ENCODE measurements at places on chromosomes 2 and 18.

- DNase-seq, result no peak
Measured at GRCh38 chr2:166661391-166661790, 167.3 kb upstream of the SCN7A start.

DNA sequence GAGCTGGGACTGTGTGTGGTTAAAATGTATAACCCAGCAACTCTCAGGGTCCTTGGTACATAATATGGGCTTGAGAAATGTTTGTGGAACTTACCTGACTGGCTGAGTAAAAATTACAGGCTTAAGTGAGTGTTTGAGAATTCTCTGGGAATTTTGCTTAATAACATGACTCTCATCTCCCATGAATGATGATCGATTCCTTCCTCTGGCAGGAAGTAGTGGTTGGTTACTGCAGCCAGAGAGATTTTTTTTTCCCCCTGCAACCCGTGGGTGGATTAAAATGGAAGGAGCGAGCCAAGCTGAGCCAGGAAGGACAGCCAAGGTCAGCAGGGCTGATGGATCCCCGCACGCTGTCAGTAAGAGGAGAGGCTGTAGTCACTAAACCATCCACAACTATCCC lies 40.6 kb upstream of the RFX8 start:
- no peak for DNase-seq

GRCh38 chr2:47072728-47073191 lies 82.3 kb downstream of the STPG4 start:
- no peak for DNase-seq

GRCh38 chr18:57441071-57441794 lies 6.1 kb downstream of the ONECUT2 start:
- no peak for DNase-seq

- no peak for DNase-seq
Measured at GRCh38 chr2:16010951-16011620, 70.7 kb downstream of the MYCN start.

DNA sequence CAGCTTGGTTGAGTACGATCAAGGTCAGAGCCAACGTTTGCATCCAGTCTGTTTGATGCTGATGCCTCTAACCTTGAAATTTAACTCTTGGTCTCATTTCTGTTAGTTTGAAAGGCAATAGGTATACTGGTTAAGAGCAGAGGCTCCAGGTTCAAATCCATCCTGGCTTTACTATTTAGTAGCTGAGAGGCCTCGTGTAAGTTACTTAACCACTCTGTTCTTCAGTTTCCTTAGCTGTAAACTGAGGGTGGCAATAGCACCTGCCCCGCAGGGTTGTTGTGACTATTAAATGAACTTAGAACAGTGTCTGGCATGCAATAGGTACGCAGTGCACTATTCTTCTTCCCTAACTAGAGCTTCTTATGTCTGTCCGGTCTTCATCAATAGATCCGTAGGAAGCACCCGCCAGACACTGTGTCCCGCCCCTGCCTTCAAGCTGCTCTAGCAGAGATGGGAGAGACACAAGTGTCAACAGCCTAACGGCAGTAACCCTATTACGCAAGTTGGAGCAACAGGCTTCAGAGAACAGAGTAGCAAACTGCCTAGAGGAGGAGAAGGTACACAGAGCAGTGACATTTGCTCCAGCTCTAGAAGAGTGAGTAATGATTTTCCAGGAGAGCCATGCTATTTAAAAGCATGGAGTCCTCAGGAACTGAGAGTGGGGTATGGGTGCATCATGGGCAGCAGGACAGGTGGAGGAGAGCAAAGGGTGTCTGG lies 62.7 kb upstream of the ST3GAL5 start:
- no peak for DNase-seq

GRCh38 chr2:174603280-174603679 lies 5.7 kb upstream of the WIPF1 start:
- peak; percentile 81 for DNase-seq

DNA sequence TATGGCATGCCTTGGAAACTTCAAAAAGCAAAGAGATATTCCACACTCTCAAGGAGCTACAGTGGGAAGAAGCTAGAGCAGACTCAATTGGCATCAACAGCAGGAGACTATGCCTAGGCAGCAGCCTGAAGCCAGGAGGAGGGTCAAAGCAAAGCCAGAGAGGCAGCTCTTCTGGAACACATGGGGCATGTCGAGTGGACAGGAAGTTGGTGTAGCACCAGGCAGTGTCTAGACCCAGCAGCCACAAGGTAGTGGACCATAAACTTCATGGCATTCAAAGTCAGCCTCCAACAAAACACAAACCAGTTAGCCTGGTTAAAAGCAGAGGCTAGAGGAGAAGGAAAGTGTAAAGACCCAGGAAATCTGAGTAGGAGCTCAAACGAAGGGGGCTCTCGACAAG lies 311.2 kb upstream of the PKDCC start:
- no peak for DNase-seq

DNA sequence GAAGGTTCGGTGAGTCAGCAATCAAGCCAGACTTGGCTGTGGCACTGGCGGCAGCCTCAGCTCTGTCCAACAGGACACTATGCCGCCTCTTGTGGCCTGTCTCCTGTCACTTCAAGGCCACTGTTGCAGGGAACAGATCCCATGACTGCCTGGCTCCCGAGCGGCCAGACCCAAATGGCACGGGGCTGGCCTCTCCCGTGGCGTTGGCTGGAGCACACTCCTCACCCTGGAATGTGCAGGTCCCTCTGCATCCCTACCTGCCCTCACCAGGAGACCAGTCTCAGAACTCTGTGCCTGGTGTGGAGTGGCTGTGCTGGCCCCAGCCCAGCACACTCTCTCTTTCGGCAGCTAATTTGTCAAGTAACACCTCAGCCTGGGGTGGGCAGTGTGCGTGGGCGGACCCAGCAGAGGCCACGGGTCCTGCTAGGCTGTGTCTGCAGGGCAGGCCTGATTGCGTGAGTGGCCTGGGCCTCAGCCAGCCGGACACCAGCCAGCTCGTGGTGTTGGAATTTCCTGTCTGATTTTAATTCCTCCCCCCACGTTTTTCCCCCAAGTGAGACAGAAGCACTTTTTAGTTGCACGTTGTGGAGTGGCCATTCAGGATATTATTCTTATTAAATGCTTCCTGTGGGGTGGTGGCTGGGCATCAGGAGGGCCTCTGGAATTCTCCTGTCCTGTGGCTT lies 179.3 kb downstream of the GLI2 start:
- no peak for DNase-seq

GRCh38 chr18:46336278-46337111 lies 232.3 kb downstream of the HAUS1 start:
- no peak for DNase-seq

DNA sequence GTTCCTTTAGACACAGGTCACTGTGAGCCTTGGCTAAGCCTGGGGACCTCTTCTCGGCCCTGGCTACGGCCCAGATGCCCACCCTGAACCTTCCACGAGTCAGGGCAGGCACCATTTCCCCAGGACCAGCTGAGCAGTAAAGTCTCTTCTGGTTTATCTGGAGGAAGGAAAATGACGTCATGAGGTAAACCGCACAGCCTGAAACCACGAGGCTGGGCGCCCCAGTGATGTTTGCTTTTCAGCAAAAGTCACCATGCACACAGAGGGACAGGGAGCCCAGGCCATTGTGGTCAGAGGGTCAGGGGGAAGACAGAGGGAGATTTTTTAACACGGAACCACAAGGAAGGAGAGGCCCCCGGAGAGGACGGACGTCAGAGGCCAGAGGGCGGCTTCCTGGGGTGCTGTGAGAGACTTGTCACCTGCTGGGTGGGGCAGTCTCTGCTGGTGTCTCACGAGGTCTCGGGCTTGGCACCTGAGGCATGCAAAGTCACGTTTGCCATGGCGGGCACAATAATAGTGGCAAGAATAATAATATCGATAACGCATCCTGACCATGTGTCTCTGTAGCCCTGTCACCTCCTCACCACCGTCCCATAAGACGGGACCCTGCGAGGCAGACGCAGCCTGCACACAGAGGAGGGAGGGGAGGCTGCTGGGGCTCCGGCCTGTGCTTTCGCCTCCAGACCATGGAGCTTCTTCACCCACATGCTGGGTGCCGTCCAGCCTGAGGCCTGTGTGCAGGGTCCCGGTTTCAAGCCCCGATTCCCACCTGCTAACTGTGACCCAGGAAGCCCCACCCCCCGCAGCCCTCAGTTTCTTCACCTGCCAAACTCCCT lies 33.2 kb upstream of the FOSL2 start:
- no peak for DNase-seq
